ENCODE measurements at places on chromosomes 11 and 22. TPM values are rescaled to one million over a fixed set of nuclear protein-coding genes. Genes with fewer than 3 reads are reported as not detected.

GRCh38 chr11:67199751-67200150, 66.5 kb upstream of the GRK2 start:
- no peak for DNase-seq

Gene TNNT3
- not detected for total RNA-seq

Gene APOA5
- not detected for total RNA-seq

DNA sequence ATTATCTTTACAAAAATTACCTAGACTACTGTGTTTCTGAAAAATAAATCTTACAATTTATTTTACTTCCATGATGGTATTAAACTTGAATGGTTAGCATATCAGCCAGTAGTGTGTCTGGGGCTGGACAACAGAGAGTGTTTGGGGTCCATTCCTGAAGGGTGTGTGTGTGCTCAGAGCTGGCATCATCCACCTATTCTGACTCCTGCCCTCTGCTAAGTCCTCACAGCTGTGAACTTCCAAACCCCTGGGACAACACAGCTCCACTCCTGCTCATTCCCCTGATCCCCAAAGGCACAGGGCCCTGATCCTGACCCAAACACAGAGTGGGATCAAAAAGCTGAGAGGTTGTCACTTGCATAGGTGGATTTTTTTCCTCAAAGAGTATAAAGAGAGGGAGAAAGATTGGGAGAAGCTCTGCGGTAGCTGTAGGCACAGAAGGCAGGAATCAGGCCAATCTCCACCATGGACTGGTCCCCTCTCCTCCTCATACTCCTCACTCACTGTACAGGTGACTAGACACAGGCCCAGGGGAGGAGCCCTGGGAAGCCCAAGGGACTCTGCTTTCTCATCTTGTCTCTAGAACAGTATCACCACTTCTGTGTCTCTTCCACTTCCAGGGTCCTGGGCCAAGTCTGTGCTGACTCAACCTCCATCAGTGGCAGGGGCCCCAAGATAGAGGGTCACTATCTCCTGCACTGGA, 55.7 kb upstream of the TOP3B start:
- no peak for DNase-seq

- no peak for DNase-seq
These were observed 11.1 kb downstream of the CERK start for GRCh38 chr22:46726986-46727317.

- DNase-seq: no peak
These were observed 920 bp downstream of the TMEM132A start for GRCh38 chr11:60924906-60925853.

GRCh38 chr11:57203359-57203758, 21.6 kb downstream of the LRRC55 start:
- DNase-seq: peak; percentile 93

DNA sequence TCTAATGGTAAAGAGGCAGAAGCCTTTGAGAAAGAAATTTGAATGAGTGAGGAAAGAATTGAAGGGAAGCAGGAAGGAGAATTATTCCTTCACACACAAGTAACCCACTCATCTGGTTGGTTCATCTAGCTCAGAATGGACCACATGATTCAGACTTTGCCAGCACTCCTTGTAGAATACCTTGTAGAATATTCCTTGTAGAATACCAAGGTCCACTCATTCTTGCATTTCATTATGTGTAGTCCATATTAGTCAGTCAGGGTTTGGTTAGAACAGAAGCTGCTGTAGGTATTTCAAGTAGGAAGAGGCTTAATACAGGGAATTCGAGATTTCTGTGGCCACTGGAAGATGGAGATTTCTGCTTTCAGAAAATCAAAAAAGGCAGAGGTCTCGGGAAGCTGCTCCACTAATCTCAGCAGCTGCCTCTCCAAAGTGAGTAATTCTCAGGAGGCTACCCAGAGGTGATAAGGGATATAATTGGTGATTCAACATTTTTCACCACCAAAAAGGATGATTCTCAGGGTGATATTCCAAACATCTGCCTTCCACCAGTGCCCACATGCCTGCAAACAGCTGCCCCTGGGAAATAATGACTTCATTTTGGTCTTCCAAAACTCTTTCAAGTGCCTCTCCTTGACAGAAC, 329.1 kb downstream of the TMEM135 start:
- no peak for DNase-seq

Gene GSTT2
- 0.32 TPM for total RNA-seq

DNA sequence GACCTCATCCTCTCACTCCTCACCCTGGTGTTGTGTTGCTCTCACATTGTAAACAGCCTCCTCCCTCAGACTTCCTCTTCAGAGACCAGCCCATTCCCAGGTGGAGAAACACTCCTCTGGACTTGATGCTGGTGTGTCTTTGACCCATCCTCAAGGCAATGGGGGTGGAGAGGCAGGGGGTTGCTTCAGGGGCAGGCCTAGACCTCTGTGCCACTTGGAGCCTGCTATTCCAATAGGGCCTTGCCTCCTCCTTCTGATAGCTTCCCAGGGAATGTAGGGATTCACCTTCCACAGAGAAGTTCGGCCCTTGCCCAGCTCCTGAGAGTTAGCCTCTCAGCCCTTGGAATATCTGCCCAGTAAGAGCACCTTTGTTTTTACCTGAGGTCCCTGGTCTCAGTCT, 606.6 kb upstream of the CADM1 start:
- no peak for DNase-seq
